Iris pigment epithelial cell (primary cell): ENCODE measurements at places on chromosomes 3 and 15.
A peak's percentile ranks its signal among the peaks of the same experiment; 100 is the strongest.

GRCh38 chr3:195692781-195693427 lies 27.9 kb upstream of the MUC20 start:
- DNase-seq = no peak

DNA sequence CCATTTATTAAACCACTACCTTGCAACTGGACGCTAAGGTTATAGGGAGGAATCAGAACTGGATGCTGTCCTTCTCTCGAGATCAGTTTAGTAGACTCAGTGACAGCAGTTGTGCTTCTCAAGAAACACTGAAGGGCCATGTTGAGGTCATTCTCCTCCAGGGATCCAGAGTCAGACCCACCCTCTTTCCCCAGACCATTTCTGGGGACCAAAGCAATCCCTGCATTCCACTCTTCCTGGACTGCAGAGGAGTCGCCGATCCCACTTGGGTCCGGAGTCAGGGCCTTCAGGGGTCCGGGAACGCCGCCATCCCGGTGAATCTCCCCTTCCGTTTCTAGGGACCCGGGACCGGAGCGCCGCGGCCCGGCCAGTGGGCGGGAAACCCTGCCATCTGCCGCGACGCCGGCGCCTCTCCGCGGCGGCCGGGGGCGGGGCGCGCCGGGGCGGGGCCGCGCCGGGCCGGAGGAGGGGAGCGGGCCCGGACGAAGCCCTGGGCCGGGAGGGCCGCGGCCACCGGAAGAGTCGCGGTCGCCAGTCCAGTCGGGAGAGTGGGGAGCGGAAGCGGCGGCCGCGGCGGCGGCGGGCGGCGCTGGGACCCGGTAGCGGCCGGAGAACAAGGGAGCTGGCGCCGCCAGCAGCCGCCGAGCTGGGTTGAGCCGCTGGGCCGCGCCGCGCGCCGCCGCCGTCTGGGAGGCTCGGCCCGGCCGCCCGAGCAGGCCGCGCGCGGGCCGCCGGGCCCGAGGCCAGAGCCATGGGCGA lies at the start of gene DVL3:
DVL3 (plus strand) TSS at position 493 of the 759 bp plus-strand sequence; CDS start at position 752, 259 bp downstream.
- DNase-seq = peak; percentile 58

DNA sequence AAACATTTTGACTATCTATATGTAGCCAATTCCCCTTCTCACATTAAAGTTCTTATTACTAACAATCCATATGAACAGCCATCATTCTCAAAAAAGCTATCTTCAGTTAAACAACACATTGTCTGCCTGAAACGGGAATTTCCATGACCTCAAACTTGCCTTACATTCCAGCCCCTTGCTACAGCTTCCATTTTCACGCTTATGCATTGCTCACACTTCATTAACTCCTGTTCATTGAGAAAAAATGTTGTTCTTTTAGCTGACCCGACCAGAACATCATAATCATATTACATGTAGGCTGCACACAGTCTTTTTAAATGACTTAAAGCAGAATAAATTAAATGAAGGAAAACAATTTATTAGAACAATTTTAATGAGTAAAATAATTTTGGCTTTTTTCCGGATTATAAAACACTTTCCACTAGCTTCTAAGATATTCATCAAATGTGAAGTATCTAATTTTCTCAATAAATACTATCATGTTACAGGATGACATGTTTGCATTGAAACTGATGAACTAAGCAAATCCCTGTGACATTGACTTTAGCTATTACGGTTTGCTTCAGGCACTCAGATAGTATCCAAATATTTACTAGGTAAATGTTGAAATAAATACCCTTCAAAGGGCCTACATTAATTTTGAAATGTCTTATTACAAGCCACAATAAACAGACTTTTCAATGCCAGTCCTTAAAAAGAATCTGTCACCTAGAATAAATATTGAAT lies 49.9 kb downstream of the P3H2 start:
- DNase-seq = peak; percentile 76

GRCh38 chr3:42491881-42492507 lies 10.4 kb upstream of the VIPR1 start:
- no peak for DNase-seq

DNA sequence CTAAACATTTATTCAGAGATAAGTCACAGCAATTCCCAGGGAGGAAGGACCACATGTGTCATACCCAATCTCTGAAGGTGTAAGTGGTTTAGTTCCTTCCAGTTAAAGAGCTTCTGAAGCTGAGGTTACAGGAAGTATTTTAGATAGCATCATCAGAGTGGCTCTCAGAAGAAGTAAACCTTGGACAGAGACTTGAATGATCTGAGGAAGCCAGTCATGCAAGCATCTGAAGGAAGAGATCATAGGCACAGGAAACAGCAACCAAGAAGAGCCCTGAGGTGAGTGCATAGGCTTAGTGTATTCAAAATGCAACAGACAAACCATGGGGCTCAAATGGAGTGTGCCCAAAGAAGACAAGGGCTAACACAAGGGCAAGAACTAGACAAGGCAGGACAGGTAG lies 210.3 kb downstream of the ULK4 start:
- DNase-seq = no peak

- no peak for DNase-seq
Observed at GRCh38 chr15:68367226-68367625, 64.7 kb downstream of the ITGA11 start.

- no peak for DNase-seq
Observed at GRCh38 chr3:185760550-185760949, 64.3 kb downstream of the IGF2BP2 start.
